ENCODE measurements at places on chromosomes 7 and 10.

GRCh38 chr7:142883571-142884285 is 1.8 kb downstream of the TRPV6 start:
- no peak for DNase-seq

GRCh38 chr10:132502544-132503300 is 34.9 kb upstream of the INPP5A start:
- DNase-seq, result no peak

DNA sequence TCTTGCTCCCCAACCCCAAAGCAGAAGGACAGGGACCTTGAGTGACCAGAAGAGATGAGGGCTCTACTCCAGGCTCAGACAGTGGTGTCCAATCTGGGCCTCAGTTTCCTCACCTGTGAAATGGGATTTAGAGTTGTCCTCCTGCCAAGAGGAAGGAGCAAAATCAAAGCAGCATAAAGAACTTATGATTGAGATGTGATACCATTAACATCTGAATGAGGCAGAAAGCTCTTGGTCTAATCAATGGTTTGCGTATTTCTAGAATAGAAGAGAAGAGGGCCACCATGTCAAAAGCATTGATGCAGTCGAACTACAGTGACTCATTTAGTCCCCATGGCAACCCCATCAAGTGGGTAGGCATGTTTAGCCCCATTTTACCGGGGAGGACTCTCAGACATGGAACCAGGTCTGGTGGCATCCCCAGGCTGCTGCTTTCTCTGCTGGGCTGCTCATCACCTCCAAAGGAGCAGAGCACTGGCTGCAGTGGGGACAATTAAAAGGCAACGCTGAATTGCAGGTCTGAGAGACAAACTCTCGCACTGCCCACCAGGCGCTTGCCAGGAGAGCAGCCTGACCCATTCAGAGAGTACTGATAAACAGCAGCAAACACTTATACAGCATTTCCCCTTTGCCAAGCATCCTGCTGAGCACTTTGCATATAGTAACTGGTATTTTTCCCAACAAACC is 175.9 kb downstream of the NEURL1 start:
- no peak for DNase-seq

- no peak for DNase-seq
Measured at GRCh38 chr7:127674361-127674760, 22.4 kb downstream of the SND1 start.

GRCh38 chr10:79180414-79181221 is 111.9 kb downstream of the ZMIZ1 start:
- DNase-seq, result no peak

- no peak for DNase-seq
Measured at GRCh38 chr7:158586499-158587161, 993 bp downstream of the PTPRN2 start.

- no peak for DNase-seq
Measured at GRCh38 chr10:5774987-5775620, 38.1 kb downstream of the GDI2 start.

DNA sequence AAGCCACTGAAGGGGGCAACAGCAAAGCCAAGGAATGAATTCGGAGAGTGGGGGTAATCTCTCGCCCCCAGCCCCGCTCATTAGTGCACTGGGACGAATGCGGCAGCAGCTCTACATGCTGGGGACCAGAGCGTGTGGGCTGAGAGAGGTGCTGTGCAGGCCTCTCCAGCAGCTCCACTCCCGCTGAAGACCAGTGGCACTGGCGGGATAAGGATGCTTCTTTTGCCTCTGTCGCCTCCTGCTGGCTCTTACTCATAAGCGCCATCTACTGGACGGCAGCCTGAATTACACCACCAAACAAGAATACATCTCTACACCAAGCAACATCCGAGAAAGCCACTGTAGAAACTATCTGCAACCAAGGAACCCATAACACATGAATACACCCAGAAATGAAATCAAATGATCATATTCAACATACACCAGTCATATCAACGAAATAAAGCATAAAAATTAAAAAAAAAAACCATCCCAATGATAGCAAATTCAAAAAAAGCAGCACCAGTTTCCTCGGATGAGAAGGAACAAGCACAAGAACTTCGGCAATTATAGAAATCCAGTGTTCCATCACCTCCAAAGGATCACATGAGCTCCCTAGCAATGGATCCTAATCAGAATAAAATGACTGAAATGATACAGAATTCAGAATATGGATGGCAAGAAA is 79.0 kb upstream of the TMEM168 start:
- DNase-seq, result peak; percentile 72

DNA sequence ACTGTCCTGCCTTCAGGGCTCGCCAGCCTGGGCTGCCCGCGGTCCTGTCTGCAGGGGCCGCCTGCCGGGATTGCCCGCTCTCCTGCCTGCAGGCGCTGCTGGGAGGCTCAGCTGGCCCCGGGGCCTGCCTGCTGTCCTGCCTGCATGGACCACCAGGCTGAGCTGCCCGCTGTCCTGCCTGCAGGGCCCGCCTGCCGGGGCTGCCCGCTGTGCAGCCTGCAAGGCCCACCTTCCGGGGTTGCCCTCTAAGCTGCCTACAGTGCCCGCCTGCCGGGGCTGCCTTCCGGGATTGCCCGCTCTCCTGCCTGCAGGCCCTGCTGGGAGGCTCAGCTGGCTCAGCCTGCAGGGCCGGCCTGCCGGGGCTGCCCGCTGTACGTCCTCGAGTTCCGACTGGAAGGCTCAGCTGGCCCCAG is 164.4 kb downstream of the GLRX3 start:
- peak; percentile 67 for DNase-seq

GRCh38 chr7:70299472-70299807 is 701.2 kb downstream of the AUTS2 start:
- no peak for DNase-seq

DNA sequence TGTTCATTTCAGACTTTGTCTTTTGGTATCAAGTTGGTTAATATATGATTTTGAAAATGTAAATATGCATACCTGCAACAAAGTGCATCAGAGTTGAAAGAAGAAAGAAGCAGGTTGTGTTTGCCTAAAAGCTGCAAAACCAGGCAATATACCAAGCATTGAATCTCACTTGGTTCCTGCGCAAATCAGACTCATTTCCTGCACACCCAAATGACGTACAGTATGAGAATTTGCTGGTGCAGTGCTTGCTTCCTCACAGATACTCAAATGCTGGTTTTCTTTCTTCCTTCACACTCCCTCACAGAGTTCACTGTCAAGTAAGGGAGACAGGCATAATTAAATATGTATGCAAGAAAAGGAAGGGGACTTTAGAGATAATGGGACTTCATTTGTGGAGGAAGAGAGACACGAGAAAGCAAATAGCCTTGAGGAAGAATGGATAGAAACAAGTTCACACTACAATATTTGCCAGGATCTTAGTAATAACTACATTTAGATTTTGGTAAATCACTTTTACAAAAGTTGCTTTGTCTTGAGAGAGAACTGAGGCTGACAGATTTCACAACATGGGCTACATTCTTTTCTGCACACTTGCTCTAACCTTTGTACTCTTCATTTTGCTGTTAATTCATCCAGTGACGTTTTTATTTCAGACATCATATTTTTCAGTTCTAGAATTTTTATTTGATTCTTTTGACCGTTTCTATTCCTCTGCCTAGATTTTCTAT is 56.9 kb upstream of the AOAH start:
- DNase-seq, result no peak

DNA sequence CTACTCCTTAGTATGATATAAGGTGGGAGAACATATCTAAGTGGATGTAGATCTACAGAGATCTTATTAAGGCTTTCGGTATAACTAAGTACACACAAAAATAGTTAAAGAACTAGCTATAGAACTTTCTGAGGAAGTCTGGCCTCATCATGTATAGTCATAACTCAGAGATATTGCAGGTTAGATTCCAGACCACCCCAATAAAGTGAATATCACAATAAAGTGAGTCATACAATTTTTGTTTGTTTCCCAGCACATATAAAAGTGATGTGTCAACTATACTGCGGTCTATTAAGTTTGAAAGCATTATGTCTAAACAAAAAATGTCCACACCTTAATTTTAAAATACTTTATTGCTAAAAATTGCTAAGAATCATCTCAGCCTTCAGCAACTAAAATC is 24.7 kb upstream of the SEMA3A start:
- no peak for DNase-seq

- DNase-seq, result no peak
Measured at GRCh38 chr7:94576316-94576715, 66.7 kb downstream of the CASD1 start.

DNA sequence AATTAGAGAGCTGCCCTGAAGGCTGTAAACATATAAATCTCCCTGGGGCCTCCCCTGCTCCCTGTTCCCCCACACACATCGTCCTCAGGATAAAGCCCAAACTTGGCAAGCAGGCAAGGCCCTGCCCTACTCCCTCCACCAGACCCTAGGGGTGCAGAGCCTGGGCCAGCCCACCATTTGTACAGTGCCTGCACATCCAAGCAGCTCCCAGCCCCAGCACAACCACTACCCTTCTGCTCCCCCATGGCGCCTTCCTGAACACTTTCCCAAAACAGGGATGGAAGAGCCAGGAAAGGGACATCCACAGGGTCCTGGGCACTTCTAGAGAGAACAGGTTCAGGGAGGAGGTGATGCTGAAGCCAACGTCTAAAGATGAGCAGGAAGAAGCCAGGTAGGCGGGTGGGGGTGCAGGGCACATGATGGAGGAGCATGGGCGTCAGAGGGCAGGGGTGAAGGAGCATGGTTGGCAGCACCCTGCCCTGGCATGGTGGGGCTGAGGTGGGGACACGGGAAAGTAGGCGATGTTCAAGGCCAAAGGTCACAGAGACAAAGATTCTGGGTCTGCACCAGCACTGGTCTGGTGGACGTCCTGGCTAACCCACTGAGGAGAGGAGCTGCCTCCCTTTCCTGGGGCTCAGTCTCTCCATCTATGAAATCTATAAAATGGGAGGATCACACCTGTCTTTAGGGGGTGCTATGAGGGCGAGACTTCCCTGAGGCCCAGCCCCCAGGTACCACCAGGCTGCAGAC is 140.6 kb downstream of the ARHGAP22 start:
- DNase-seq, result no peak

GRCh38 chr10:113021268-113022040 is 71.4 kb downstream of the TCF7L2 start:
- DNase-seq, result no peak

DNA sequence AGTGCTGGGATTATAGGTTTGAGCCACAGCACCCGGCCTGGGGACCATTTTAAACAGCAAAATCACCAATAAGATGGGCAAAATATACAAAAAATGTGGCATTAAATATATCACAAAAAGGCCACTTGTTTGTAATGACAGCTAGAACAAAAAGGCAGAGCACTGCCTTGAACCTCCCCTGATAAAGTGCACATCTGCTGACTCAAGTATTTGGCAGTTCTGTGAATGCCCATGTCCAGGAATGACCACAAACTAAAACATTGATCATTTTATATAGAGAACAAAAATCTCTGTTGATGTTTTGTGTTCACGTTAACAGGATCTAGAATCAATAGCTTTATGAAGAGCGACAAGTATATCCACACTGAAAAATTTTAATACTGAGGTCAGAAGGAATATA is 21.5 kb downstream of the HERC4 start:
- DNase-seq, result no peak

GRCh38 chr10:102580230-102580629 is 64.0 kb upstream of the TRIM8 start:
- DNase-seq, result peak; percentile 29

DNA sequence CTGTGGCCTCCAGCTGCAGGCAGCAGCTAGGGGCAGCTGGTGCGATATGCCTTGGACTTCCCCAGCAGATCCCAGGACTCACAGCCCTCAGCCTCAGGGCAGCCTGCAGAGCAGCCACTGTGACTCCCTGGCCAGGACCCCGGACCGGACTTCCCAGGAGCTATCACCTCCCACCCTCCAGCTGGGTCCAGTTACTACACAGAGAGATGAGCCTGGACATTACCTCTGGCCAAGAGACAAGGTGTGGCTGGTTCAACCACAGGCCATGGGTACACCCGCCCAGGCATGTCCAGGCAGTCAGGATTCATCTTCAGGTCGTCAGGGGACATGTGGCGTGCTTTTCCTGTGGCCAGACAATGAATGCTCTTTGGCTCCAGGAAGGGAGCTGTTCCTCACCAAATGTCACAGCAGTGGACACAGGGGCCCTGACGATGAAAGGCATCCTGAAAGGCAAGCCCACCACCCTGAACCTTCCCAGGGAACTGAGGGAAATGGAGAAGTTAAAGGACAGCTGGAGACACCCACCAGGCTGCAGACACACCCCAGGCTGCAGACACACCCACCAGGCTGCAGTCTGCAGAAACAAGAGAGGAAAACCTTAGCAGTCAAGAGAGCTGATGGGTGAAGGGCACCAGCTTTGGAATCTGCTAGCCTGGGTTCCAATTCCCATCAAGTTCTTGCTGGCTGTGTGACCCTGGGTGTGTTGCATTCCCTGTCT is 25.8 kb upstream of the NANOS1 start:
- DNase-seq, result no peak

- DNase-seq, result no peak
Measured at GRCh38 chr7:157499121-157499834, 162.5 kb downstream of the DNAJB6 start.

DNA sequence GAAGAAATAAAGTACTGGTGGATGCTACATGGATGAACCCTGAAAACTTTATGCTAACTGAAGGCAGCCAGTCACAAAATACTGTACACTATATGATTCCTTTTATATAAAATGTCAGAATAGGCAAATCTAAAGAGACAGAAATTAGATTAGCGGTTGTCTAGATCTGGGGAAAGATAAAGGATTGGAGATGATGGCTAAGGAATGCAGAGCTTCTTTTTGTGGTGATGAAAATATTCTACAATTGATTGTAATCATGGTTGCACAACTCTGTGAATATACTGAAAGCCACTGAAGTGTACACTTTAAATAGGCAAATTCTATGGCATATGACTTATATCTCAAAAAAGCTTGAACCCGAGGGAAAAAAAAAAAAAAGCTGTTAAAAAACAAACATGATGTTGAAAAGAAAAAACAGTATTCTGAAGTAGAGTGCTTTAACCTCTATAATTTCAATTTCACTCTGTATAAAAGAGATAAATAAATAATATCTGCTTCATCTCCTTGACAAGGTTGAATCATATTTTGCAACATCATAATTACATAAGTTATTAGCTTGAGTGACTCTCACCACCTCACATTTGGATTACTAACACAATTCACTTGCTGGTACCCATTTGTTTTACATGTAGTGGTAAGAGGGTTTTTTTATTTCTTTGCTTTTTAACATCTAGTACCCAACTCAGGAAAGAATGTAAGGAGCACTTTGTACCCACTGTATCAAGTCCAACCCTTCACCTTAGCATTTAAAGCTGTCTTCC is 2.8 kb upstream of the GNAI1 start:
- DNase-seq, result peak; percentile 17

GRCh38 chr10:91864744-91865143 is 44.5 kb downstream of the FGFBP3 start:
- DNase-seq, result no peak

GRCh38 chr10:113222207-113222606 is 272.2 kb downstream of the TCF7L2 start:
- no peak for DNase-seq

DNA sequence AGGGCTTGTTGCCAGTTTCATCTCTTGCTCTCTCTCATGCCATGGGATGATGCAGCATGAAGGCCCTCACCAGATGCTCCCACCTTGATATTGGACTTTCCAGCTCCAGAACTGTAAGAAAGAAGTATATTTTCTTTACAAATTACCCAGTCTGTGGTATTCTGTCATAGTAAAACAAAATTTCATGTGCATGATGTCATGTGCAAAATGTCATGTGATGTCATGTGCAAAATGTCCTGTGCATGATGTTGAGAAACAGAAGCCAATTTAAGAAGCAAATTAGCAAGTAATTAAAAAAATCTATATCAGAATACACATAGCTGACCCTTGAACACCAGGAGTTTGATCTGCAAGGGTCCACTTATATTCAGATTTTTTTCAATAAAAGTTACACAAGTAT is 56.6 kb downstream of the DNAJC1 start:
- no peak for DNase-seq

GRCh38 chr10:96516337-96516736 is 2.6 kb upstream of the TLL2 start:
- no peak for DNase-seq

All from hematopoietic multipotent progenitor cell treated with erythropoietin and hydrocortisone succinate and interleukin-3 and kit ligand, for 4 days (in vitro differentiated cells).